ENCODE measurements at places on chromosomes 13 and 19.

DNA sequence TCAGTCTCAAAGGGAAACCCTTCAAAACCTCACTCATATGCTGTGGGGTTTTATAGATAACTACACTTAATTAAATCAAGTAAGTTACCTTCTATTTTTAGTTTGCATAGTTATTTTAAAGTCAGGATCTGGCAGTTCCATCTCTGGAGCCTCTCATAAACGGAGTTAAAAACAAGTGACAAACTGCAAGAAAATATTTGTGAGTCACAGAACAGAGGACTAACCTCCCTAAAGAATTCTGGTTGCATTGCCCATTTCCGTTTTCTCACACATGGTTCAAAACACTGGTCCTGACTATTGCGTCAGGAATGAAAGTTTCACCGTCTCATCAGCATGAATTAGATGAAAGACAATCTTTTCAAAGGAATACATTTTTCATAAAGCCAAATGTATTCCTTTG, 10.6 kb downstream of the RXFP2 start:
- peak; percentile 88 for DNase-seq

DNA sequence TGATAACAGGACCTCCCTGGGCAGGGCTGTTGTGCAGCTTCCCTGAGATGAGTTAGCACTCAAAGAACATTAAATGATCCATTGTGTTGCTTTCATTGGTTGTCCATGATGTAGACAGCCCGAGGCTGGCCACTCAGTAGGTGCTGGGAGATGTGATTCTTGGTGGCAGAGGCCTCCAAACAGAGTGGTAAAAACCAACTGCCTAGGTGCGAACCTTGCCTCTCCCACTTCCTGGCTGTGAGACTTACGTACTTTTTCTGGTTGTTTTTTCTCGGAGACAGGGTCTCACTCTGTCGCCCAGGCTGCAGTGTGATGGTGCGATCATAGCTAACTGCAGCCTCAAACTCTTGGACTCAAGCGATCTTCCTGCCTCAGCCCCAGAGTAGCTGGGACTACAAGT, 6.2 kb downstream of the SARS2 start:
- no peak for DNase-seq

DNA sequence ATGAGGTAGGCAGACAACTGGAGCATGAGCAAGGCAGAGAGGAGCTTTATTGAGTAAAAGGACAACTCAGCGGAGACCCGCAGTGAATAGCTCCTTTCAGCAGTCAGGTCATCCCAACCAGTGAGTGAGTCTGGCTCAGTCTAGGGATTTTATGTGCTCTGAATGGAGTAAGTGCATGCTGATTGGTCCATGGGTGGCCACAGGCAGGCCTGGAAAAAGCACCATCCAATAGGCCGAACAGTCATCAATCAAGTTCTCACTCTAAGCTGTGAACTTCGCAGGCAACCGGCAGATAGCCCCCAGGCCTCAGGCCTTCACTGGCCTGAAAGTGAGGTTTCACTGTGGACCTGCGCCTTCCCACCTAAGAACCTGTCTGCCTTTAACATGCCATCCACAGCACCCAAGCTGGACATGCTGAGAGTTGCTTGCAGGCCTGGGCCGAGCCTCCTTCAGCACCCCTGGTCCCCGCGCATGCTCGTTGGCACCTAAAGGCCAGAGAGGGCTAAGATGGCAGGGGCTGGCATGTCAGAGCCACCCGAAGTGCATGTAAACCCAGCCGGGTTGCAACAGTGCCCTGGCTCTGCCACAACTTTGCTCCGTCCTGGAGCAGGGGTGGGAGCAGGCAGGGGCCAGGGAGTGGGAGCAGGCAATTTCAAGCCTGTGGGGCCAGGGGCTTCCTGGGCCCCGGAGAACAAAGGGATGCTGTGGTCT, 698.7 kb downstream of the SLITRK1 start:
- DNase-seq: no peak

DNA sequence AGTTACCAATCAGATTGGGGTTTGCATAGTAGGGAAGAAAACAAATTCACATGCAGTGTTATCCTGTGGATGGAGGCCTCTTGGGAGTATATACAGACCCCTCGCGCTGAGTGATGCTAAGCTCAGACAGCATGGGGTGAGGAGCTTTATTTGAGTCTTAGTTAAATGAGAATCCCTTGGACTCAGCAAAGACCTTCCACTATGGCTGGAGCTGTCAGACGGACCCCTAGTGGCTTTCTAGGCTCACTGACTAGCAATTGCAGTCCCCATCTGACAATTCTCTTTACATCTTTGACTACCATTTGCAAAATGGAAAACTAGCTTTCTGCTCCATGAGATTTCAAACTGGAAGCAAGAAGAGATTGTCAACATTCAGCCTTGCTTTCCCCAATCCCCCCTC, 90.4 kb downstream of the STOML3 start:
- DNase-seq: no peak

- peak; percentile 11 for DNase-seq
These were observed 37.3 kb upstream of the GTF2F2 start for GRCh38 chr13:45082964-45083363.

DNA sequence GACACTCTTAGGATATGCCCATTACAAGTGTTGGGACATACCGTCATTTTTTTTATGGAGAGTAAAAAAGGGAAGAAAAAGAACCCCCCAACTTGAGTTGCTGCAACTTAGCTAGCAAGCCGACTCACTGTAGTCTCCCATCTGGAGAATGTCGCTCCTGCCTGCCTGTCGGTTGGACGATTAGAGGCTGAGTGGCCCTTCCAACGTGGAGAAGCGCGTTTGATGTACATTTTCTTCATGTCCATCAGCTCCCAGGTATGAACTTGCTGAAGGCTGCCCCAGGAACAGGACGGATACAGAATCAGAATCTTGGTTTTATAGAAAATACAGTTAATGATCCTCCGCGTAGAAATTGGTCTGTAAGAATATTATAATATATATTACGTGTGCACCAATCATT, 189.0 kb upstream of the SOX1 start:
- DNase-seq: no peak

- DNase-seq: no peak
These were observed 36.0 kb upstream of the FNDC3A start for GRCh38 chr13:48939728-48940127.

DNA sequence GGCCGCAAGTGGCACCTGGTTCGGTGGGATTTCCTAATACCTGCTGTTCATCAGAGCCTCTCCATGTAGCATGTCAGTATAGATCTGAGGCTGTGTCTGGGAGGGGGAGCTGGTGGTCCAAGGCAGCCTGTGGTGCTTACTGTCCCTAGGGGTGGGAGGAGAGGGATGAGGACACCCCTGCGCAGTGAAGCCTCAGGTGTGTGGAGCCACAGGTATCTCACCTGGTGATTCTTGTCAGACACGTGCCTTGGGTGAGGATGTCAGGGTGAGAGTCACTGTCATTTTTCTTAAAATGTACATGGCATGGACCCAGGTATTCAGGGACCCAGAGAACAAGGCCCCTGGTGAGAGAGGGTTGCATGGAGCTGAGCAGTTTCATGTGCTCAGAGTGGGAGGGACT, 11.7 kb downstream of the CEACAM4 start:
- no peak for DNase-seq

DNA sequence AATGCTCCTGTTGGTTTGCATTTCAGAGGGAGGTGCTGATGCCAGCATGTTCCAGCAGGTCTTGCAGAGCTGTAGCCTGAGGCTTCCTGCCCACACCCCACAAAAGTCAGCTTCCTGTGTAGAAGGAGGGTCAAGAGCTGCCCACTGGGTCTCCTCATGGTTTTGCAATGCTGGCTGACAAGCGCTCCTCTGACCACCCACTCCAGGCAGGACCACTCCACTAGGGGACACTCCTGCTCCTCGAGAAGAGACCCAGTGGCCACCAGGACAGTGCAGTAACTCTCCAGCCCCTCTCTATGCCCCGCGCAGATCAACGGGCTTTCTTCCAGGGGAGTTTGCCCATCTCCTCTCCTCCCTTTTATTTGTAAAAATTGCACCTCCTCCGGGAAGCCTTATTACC, 72.9 kb upstream of the UQCRFS1 start:
- DNase-seq: no peak

- peak; percentile 70 for DNase-seq
These were observed 21.7 kb downstream of the MAU2 start for GRCh38 chr19:19342086-19343015.

- no peak for DNase-seq
These were observed 61.1 kb downstream of the MIPEP start for GRCh38 chr13:23828086-23828485.

- no peak for DNase-seq
These were observed 33.5 kb downstream of the CLEC17A start for GRCh38 chr19:14616407-14616806.

DNA sequence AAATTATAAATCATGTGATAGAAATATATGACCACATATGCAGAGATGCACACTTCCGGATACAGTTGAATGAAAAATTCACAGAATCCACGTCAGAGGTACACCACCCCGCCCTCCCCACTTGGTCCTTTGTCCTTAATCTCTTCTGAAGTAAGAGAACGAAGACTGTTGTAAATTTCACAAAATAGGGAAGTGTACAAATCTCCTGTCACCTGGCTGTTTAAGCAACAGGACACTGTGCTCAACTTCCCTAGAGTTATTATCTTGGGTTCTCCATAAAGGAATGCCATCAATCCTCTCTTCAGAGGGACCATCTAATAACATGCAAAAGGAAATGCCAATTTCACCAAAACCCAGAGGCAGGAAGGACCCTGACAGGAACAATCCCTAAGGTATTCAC, 10.5 kb upstream of the CEACAM6 start:
- no peak for DNase-seq

DNA sequence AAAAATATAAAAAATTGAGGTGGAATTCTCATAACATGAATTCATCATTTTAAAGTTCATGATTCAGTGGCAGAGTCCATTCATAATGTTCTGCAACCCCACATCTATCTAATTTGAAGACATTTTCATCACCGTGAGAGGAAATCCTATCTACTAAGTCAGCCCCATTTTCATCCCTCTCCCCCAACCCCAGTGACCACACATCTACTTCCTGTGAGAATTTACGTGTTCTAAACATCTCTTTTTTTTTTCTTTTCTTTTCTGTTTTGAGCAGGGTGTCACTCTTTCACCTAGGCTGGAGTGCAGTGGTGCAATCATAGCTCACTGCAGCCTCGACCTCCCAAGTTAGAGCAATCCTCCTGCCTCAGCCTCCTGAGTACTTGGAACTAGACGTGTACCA, 17.5 kb downstream of the ATCAY start:
- DNase-seq: no peak

- DNase-seq: no peak
These were observed 33.5 kb downstream of the ZNF844 start for GRCh38 chr19:12098040-12098439.

DNA sequence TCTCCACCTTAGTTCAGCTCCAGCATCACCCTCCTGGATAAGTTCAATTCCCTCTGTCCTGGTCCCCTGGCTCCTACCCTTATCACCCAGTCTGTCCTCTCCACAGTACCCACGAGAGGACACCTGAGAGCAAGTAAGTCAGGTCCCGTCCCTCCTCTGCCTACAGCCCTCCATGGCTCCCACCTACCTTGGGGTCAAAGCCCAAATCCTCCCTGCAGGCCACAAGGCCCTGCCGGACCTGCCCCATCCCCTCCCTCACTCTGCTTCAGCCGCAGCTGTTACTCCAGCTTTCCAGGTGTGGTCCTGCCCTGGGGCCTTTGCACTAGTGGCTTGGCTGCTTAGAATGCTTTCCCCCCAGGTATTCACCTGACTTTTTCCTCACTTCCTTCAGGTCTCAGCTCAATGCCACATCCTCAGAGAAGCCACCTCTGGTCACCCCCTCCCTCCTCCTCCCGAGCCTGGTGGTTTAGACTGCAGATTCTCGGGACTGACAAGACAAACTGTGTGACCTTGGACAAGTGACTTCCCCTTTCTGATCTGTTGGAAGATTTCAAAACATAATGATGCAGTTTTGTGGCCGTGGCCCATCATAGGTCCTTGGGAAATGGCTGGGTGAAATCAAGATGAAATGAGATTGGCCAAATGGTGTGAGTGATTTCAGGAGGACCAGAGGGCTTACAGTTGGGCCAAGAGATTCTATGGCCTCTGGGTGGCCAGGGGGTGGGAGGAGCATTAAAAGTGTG, 3.6 kb downstream of the TUBB4A start:
- no peak for DNase-seq

GRCh38 chr13:110306340-110306959, 507 bp downstream of the COL4A1 start:
- peak; percentile 51 for DNase-seq

DNA sequence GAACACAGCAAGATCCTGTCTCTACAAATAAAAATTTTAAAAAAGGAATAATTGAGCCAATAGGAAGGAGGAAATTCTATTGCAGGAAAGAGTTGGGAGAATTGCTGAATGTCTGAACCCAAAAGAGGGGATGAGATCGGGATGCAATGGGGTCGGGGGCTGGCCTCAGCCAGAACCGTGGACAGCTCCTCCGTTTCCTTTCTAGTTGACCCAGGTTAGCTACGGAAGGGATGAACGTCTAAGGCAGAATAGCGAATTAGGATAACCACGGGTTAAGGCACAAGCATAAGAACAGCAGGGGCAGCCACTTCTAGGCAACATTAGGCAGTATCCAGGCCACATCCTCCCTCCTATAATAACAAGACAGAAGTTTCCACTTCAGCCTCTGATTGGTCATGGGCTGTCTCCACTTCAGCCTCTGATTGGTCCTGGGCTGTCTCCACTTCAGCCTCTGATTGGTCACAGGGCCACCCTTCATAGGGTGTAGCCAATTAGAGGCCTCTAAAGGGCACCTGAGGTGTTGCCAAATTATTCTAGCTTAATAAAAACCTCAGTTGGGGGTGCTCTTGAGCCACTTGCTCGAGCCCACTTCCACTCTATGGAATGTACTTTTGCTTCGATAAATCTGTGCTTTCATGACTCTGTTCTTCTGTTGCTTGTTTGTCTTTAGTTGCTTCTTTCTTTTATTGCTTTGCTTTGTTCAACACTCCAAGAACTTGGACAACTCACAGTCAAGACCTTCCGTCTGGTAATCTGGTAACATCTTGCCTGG, 24.9 kb upstream of the TPM4 start:
- DNase-seq: peak; percentile 42

DNA sequence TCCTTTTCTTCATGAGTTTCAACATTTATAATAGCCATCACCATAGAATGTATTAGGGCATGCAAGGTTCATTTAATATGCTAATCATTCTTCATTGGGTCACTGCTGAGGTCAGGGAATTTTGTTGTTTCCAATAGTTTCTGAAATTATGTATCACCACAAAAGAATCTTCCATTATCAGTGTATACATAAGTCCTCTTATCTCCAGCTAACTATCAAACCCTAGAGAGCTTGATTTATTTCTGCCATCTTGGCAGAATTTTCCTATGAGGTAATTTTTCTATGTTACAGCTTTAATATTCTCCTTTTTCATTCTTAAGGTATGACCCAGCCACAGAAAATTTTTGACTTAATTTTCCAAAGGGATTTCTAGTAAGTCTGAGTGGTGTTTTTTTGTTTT, 415.0 kb upstream of the SLITRK1 start:
- no peak for DNase-seq

DNA sequence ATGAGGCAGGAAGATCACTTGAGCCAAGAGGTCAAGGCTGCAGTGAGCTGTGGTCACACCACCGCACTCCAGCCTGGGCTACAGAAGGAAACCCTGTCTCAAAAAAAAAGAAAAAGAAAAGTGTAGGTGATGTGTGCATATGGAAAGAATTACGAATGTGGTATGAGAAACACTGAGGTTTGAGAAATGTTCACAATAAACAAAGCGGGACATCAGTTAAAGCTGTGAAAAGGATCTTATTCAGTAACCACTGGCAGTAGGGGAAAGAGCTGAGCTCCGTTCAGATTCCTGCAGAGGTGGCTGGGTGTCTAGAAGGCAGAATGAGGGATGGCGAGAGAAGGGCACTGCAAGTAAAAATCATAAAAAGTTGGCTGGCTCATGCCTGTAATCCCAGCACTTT, 4.1 kb upstream of the IGSF23 start:
- no peak for DNase-seq

GRCh38 chr13:33263484-33263883, 22.1 kb downstream of the STARD13 start:
- no peak for DNase-seq

- peak; percentile 22 for DNase-seq
These were observed 147.9 kb downstream of the KATNAL1 start for GRCh38 chr13:30159446-30159839.
